ENCODE measurements at places on chromosomes 12 and 14.

DNA sequence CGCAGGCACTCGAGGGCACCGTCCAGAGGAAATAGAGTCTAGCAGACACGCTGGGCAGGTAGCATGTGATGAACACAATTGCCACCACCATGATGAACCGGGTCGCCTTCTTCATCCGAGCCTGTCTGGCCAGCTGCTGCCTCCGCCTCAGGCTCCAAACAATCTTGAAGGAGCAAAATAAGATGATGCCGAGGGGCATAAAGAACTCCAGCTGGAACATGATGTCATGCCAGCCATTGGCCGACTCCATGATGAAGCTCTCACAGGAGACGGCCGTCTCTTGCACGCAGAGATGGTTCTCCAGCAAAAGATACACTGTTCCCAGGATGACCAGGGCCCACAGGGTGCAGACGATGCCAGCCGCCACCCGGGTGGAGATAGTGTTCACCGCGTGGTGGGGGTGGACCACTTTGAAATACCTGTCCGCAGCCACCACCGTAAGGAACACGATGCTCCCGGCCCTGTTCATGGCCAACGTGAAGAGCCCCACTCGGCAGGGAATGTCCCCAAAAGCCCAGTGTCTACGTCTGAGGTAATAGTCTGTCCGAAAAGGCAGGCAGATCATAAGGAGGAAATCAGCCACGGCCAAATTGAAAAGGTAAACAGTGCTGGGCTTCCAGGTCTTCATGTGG, 945 bp downstream of the HCAR1 start:
- DNase-seq: no peak

DNA sequence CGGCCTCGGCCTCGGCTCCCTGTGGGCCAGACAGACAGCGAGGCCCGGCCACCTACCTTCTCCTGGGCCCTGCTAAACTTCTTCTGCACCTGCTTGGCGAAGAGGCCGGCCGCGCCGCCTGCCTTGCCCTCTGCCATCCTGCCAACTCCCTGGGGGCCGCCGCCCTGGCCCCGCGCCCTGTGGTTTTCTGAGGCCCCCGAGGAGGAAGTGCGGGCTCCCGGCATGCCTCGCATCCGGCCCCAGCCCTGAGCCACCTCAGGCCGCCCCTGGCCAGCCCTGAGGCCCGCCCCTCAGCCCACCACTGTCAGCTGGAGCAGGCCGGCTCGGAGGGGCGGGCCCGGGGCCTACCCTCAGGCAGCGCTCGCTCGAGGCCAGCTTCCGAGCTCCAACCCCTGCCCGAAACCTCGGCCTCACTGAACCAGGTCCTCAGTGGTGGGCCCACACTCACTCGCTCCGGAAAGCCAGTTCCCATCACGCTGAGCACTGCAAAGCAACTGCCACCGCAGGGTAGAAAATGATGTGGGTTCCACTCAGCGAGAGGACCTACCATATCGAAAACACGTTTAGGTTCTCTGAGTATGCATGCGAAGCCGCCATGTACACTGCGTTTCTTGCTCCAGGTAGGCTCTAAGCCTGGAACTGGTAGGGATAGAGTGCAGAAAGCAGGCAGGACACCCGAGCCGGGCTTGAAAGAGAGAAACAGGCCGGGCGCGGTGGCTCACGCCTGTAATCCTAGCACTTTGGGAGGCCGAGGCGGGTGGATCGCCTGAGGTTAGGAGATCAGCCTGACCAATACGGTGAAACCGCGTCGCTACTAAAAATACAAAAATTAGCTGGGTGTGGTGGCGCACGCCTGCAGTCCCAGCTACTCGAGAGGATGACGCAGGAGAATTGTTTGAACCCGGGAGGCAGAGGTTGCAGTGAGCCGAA, at the start of gene BIN2:
Gene BIN2, minus strand, starts transcription at position 209 of the 930 bp plus-strand sequence. Its CDS starts 72 bp downstream, at position 137.
- peak; percentile 74 for DNase-seq

- no peak for DNase-seq
Measured at GRCh38 chr14:56630707-56631106, 51.1 kb downstream of the TMEM260 start.

GRCh38 chr12:1559676-1560091, 34.7 kb downstream of the FBXL14 start:
- DNase-seq: no peak

GRCh38 chr12:64122154-64122553, 99.9 kb downstream of the KICS2 start:
- DNase-seq: no peak

DNA sequence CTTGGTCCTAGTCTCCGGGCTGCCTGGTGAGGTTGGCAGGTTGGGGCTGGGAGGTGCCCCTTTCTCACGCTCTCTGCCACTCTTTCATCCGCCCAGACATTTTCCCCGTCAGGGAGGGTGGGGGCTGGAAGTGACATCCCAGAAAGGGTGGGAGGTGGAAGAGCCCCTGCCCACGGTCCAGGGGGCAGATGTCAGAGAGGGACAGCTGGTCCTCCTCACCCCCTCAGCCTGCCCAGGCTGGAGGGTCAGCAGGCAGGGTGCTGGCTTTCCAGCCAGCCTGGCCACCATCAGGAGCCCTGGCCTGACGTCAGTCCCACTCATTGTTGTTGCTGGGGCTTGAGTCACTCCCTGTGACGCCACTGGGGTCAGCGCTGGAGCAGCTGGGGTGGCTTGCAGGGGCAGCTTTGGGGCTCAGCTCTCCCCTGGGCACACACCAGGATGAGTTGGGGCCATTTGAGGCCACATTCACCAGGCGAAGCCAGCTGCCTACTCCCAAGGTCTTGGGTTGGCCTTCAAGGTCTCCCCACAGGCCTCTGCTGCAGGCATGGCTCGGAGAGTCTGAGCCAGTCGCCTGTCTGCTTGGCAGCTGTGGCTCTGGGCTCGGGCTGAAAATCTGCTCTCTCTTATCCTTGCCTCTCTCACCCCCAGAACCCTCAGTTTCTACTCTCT, 5.7 kb upstream of the ATG101 start:
- DNase-seq: no peak

DNA sequence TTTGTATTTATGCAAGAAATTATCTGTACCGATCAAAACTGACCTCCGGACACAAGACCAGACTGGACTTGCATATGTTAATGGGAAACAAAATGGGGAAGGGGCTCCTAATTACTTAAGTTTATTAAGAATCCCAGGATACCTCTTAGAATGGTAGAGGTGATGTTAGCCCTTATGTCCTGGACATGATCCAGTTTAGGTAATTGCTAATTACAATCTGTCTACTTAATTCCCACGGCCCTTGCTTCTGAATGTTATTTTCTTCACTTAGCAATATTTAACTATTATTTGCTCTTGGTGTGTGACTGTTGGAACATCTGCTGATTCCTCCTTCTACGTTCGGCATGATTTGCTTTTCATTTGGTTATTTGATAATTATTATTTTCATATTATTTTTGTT, 644.0 kb downstream of the DIO2 start:
- DNase-seq: no peak

DNA sequence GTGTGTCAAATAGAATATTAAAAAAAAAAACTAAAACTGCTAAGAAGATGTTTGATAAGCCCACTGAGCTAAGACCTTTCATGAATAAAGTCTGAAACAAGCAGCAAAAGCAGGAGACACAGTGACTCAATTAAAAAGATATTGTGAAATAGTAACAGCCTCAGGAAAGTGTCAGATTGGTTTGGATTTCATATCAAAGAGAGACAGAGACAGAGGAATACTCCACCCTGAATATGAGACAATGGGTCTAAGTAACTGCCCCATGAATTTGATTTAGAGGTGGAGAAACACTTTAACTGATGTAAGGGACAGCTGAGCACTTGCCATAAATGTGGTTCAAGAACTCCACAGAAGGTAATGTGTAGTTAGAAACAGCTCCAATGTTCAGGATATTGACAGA, 277.9 kb upstream of the FOXG1 start:
- no peak for DNase-seq

- DNase-seq: no peak
Measured at GRCh38 chr12:128702371-128702770, 121.4 kb downstream of the SLC15A4 start.

DNA sequence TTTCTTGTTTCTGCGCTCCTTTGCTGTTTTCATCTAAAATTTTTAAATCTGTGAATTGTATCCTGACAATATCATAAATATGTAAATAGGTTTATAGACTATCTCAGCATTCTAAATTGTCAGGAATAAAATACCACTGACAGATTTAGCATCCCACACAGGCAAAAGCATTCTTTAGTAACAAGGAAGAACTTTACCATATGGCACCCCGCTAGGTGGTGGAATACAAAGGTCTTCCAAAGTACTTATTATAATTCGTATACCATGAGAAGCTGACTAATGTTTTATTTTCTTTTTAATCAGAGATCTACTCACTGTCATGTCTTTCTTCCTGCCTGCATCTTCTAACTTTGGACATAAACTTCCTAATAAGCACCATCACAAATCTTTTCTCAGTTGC, 328.8 kb upstream of the NOVA1 start:
- DNase-seq: no peak

DNA sequence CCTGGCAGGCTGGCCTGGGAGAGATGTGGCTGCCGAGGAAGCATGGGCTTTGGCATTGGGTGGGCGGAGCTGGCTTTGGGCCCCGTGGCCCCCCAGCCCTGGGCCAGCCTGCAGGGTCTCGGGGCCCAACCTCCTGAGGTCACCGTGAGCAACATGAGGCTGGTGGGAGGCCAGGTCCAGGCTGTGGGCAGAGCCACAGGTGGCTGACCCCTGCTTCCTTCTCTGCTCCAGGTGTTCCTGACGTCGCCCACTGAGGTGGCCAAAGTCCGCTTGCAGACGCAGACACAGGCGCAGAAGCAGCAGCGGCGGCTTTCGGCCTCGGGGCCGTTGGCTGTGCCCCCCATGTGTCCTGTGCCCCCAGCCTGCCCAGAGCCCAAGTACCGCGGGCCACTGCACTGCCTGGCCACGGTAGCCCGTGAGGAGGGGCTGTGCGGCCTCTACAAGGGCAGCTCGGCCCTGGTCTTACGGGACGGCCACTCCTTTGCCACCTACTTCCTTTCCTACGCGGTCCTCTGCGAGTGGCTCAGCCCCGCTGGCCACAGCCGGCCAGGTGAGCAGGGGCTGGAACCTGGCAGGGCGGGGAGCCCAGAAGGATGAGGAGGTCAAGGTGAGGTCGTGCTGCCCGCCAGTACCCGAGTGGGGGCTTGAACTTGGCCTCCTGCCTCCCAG, 5.5 kb downstream of the SLC25A47 start:
- no peak for DNase-seq

- no peak for DNase-seq
Measured at GRCh38 chr14:61899497-61899896, 137.3 kb downstream of the SNAPC1 start.

DNA sequence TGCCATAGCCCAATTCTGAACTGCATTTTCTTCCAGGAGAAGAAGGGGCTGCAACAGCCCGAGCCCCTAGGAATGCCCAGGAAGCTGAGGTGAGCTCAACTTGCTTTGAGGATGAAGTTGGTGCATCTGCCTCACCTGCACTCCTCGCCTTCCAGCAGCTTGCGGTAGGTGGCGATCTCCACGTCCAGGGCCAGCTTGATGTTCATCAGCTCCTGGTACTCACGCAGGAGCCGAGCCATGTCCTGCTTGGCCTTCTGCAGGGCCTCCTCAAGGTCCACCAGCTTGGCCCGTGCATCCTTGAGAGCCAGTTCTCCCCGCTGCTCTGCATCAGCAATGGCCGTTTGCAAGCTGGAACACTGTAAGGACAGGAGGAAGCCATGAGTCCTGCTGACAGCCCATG, 6.0 kb downstream of the KRT75 start:
- no peak for DNase-seq

DNA sequence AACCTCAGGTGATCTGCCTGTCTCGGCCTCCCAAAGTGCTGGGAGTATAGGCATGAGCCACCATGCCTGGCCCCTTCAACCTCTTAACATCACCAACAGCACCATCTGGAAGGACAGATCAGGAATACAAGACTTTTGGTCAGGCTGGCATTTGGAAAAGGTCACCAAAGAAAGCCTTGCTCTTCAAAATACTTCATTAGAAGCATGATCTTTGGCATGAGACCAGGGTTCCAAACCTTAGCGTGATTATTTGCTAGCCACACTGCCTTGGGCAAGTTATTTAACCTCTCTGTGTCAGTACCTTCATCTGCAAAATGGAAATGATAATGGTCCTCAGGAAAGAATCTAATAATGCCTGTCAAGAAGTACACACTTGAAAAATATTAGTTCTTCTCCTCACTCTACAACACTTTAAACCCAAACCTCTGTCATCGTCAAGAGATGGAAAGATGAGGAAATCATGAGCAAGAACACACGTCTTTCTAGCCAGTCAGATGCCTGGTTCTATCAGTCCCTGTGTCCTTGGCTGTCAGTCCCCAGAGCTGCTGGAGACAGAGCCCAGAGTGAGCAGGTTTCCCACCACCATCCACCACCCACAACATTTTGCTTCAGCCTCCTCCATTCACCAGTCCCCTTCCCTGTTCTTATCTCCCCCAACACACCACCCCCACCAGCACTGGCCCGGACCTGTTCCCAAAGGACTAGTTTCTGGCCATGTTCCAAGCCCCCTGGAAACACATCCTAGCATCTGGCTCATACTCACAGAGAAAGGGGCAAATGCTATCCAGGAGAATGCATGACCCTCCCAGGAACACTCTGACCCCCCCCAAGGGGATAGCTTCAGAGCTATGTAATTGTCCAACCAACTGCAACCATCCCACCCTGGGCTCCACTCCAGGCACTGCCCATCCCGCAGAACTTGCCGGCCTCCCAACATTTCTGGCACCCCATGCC, 2.0 kb downstream of the ADCY6 start:
- no peak for DNase-seq

DNA sequence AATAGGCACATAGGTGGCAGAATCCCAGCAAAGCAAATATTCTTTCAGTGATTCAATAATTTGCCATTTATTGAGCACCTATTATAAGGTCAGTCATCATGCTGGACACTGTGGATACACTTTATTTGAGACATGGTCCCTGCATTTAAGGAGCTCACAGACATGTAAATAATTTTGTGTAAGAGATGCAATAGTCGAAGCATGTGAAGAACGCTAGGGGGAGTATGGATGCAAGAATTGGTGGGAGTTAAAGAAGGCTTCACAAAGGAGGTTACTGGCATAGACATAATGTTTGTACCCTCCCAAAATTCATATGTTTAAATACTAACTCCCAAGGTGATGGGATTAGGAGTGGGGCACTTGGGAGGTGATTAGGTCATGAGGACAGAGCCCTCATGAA, 260.6 kb upstream of the GARIN6 start:
- no peak for DNase-seq

GRCh38 chr12:131591136-131591535, 119.8 kb upstream of the SFSWAP start:
- DNase-seq: no peak

GRCh38 chr14:21987937-21988336, 314.3 kb upstream of the OR4E1 start:
- DNase-seq: peak; percentile 45

DNA sequence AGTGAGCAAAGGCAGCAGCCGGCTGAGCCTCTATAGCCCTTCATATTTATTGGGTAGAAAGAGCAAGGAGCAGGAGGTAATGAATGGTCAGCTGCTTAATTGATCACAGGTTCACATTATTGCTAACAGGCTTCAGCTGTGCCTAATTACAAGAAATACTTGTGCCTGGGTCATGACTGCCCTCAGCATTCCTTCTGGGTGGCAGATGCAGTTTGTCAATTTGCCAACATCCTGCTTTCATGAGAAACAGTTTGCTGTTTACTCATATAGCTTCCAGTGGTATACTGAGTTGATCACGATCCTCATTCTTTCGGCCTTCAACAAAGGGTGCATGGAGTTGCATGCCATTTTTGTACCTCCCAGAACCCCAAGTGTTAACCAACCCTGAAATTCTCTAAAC, 81.0 kb upstream of the PLEKHG7 start:
- no peak for DNase-seq

GRCh38 chr14:48616931-48617330, 941.5 kb upstream of the MDGA2 start:
- no peak for DNase-seq

All from CD4-positive, alpha-beta T cell treated with Interleukin-10 for 1 hour (primary cell).